Activated T-helper 17 cell treated with anti-CD3 and anti-CD28 coated beads, Interleukin-2, amount 50 U/mL, for 72 hours (primary cell): ENCODE measurements at places on chromosomes 3 and 15.

DNA sequence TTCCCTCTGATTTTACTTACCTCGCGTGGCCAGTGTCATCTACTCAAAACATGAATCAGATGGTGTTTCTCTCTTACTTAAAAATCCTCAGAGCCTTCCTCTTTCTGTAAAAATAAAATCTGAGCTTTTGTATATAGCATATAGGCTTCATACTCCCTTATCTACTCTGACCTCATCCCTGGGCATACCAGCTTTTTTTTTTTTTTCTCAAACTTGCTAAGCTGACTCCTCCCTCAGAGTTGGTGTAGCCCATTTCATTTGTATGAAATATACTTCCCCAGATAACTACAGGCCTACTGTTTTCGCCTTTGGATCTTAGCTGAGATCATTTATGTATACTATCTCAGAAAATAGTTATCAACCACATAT lies 648.9 kb upstream of the ALCAM start:
- no peak overlapping the region for H3K4me3 ChIP-seq
- ATAC-seq = no peak
- no peak overlapping the region for H3K27ac ChIP-seq
- no peaks in the 10 kb centered on the region for H3K36me3 ChIP-seq
- H3K4me1 ChIP-seq = no peaks in the 10 kb centered on the region

GRCh38 chr3:132232231-132232792 lies 84.9 kb upstream of the ACP3 start:
- no peaks in the 10 kb centered on the region for H3K4me1 ChIP-seq
- no peak overlapping the region for H3K4me3 ChIP-seq
- no peaks in the 10 kb centered on the region for H3K36me3 ChIP-seq
- peaks cover 9% of the 10 kb centered on the region for H3K27me3 ChIP-seq
- no peak for ATAC-seq

- peak overlapping the region; percentile 85 for H3K4me3 ChIP-seq
- H3K4me1 ChIP-seq = peaks cover 61% of the 10 kb centered on the region
- H3K27me3 ChIP-seq = no peaks in the 10 kb centered on the region
- no peak for ATAC-seq
Measured at GRCh38 chr3:56754741-56755417, 46.9 kb downstream of the ARHGEF3 start.

DNA sequence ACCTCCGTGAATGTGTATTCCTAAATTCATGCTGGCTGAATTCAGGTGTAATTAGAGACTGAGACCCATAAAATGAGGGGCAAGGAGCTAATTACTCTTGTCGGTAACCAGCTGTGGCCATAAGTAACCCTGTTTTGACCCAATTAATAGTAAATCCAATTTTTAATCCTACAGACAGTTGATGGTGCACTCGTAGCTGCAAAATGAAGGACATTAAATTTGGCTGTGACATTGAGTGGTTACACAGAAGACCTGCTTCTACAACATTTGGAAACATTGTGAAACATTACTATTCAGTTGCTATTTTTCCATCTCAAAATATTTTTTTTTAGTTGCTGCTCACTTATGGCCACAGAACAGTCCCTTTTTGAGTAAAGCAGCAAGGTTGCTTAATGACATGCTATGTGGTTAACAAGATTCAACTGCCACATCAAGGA lies 33.0 kb downstream of the MBNL1 start:
- H3K27me3 ChIP-seq = no peaks in the 10 kb centered on the region
- H3K4me1 ChIP-seq = peaks cover 47% of the 10 kb centered on the region
- peak overlapping the region; percentile 93 for H3K27ac ChIP-seq
- H3K36me3 ChIP-seq = peaks cover 82% of the 10 kb centered on the region

GRCh38 chr3:70433091-70433490 lies 120.7 kb upstream of the MDFIC2 start:
- H3K27ac ChIP-seq = no peak overlapping the region
- H3K4me1 ChIP-seq = no peaks in the 10 kb centered on the region
- no peaks in the 10 kb centered on the region for H3K36me3 ChIP-seq
- H3K4me3 ChIP-seq = no peak overlapping the region

- peaks cover 8% of the 10 kb centered on the region for H3K27me3 ChIP-seq
- no peaks in the 10 kb centered on the region for H3K36me3 ChIP-seq
- no peak overlapping the region for H3K27ac ChIP-seq
- ATAC-seq = no peak
- no peak overlapping the region for H3K4me3 ChIP-seq
Measured at GRCh38 chr3:23748398-23749110, 57.2 kb upstream of the UBE2E1 start.

DNA sequence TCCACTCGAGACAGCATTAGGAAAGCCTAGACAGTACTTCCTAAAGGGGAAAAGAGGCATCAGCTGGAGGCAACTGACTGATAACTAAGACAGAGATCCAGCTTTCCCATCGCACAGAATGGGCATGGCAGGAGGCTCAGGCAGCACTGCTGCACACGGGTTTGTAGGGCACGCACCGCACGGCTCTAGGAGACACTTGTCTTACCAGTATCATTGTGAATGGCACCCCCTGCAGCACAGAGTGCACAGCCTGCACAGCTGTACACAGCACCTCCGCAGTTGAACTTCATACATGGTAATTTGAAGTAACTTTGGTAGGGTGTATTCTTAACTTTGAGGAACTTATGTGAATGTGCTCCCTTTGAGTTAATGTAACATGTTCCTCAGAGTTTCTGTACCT lies 281.6 kb downstream of the PLCL2 start:
- ATAC-seq = no peak
- H3K4me3 ChIP-seq = no peak overlapping the region
- H3K36me3 ChIP-seq = peaks cover 51% of the 10 kb centered on the region

DNA sequence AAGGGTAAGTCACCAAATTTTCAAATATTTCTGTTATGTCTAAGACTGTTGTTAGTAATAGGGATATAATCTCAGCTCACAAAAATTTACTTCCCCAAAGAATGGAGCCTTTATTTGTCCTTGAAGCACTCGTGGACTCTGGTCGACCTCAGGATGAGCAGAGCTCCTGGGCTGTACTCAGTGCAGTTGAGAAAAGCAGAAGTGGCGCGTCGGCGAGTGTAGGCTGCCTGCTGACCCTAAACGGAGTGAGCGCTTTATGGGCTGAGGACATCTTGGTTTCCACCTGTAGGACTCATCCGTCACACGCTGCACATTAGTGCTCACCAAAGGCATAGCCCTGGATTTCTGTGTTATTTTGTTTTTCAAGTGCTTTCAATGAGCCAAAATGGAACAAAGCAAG lies 11.0 kb downstream of the GABRA5 start:
- no peak for ATAC-seq
- no peak overlapping the region for H3K27ac ChIP-seq
- no peak overlapping the region for H3K4me3 ChIP-seq
- no peaks in the 10 kb centered on the region for H3K4me1 ChIP-seq

DNA sequence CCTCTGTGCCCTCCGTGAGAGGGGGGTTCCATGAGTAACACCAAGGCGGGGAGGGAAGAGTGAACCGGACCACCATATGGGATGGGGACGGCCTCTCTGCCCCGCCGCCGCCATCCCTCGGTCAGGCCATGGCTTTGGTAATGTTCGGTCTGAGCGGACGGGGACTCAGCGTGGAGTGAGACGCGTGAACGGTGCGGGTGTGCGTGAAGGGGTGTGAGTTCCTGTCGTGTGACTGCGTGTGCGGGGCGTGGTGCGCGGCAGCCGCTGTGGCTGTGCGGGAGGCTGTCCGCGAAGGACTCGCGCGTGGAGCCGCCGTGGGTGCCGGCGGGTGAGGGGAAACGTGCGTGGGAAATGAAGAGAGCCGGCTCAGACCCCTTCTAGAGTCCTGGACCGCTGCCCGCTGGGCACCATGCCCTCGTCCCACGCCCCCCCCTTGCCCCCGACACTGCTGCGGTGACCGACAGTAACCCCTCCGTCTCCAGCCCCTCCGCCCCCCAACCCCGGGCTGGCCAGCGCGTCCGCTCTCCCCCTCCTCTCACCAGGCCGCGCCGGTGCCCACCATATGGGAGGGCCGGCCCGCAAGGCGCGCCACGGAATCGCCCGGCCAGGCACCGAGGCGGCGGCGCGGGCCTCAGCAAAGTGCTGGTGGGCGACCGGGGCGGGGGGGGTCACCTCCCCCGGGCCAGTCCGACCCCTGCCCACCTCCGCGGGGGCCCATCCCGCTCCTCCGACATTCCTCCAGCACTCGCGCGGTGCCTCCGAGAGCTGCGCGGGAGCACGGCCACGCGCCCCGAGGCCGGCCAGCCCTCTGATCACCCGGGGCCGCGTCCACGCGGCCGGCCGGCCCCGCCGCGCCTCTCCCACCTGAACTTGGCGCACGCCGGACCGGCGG lies 589 bp downstream of the KLF15 start:
- peaks cover 32% of the 10 kb centered on the region for H3K27me3 ChIP-seq
- no peak for ATAC-seq
- H3K27ac ChIP-seq = no peak overlapping the region

DNA sequence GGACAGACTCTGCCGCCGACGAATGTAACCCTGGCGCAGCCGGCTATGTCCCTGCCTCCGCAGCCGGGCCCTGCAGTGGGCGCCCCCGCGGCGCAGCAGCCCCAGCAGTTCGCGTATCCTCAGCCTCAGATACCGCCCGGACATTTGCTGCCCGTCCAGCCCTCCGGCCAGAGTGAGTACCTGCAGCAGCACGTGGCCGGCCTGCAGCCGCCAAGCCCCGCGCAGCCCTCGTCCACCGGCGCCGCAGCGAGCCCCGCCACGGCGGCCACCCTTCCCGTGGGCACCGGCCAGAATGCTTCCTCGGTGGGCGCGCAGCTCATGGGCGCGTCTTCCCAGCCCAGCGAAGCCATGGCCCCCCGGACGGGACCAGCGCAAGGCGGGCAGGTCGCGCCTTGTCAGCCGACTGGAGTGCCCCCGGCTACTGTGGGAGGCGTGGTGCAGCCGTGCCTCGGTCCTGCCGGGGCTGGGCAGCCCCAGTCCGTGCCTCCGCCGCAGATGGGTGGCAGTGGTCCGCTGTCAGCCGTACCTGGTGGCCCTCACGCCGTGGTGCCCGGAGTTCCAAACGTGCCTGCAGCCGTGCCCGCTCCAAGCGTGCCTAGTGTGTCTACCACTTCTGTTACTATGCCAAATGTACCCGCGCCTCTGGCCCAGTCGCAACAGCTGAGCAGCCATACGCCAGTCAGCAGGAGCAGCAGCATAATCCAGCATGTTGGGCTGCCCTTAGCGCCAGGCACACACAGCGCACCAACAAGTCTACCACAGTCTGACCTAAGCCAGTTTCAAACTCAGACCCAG lies 2.4 kb downstream of the TSC22D2 start:
- ATAC-seq = peak; percentile 8
- no peaks in the 10 kb centered on the region for H3K27me3 ChIP-seq
- H3K4me3 ChIP-seq = peak overlapping the region; percentile 77

DNA sequence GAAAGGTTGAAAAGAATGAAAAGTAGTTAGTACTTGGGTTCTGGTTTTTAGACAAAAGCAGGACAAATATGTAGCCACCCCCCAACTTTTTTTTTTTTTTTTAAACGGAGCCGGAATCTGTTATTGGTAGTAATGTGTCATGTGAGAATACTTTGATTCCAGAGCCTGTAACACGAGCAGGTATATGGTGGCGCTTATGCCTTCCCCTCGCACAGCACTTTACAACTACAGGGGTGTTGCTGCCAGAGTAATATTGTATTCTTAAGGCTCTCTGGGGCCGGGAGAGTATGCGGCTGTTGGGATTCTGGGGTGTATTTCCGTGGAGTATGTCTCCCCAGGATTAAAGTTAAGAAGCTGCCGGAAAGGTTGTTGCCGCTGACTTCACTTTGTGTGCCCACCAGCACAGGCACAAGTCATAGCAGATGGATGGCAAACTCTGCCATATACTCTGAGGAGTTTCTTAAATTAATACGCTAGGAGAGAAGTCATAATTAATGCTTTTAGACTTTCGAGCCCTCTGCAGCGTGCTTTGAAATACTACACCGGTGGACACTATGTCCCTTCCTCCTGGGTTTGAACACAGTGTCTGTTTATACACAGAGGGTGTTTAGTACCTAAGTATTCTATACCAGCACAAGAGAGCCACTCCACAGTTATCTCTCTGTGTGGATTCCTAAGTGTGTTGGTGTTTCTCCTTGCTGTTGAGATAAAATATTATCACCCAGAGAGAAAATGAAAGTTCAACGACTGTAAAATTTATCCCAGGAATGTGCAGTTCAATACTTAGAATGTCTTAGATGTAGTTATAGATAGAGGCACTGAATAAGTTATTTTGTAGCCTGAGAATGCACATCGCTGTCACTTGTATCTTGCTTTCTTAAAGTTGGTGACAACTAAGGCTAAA lies 1.4 kb downstream of the MBNL1 start:
- peak overlapping the region; percentile 87 for H3K4me3 ChIP-seq
- H3K27me3 ChIP-seq = no peaks in the 10 kb centered on the region
- H3K4me1 ChIP-seq = peaks cover 31% of the 10 kb centered on the region
- peak; percentile 32 for ATAC-seq
